ENCODE measurements at places on chromosomes 2 and 18.

- no peak for DNase-seq
Observed at GRCh38 chr2:230873661-230874401, 9.1 kb downstream of the ITM2C start.

DNA sequence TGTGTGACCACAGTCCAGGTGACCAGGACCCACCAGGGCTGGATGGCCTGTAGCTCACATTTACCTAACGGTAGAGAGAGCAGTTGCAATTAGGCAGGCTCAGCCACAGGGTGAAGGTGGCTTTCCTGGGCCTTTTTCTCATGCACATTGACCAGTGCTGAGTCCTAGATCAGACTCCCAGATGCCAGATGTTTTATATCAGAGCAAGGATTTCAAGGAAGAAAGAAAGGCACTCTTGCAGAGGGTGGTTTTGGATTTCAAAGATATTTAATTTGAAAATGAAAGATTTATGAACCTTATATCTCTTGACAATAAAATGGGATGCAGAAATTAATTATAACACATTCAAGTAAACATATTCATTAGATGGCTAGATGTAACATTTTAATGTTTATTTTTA lies 694.2 kb upstream of the GYPC start:
- no peak for DNase-seq

GRCh38 chr18:39057423-39058064 lies 1491.9 kb upstream of the CELF4 start:
- DNase-seq = no peak

- DNase-seq = no peak
Observed at GRCh38 chr2:208643145-208643544, 236.6 kb downstream of the PTH2R start.

DNA sequence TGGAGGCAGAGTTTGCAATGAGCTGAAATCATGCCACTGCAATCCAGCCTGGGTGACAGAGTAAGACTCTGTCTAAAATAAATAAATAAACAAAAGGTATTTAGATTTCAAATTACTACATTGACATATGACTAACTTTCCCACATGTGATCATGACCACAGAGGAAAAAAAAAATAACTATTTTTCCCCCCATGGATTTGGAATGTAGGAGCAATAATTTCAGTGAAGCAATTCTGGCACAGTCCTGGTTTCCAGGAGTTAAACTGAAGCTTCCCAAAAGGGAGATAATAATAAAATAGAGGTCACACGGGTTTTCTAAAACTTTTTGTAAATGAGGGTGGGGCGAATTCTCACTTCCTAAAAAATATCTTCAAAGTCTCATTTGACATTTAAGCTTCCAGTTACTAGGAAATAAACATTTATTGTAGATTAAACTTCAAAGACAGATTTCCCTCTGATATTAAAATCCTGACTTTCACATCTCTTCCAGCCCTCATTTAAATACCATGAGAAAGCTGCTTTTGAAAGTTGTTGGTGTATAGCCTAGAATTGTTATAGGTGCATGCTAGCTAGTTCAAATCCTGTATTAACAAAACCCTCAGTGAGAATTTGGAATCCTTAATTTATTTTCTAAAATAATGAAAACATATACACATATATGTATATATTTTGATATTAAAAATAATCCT lies 20.7 kb downstream of the SLC19A3 start:
- DNase-seq = no peak

DNA sequence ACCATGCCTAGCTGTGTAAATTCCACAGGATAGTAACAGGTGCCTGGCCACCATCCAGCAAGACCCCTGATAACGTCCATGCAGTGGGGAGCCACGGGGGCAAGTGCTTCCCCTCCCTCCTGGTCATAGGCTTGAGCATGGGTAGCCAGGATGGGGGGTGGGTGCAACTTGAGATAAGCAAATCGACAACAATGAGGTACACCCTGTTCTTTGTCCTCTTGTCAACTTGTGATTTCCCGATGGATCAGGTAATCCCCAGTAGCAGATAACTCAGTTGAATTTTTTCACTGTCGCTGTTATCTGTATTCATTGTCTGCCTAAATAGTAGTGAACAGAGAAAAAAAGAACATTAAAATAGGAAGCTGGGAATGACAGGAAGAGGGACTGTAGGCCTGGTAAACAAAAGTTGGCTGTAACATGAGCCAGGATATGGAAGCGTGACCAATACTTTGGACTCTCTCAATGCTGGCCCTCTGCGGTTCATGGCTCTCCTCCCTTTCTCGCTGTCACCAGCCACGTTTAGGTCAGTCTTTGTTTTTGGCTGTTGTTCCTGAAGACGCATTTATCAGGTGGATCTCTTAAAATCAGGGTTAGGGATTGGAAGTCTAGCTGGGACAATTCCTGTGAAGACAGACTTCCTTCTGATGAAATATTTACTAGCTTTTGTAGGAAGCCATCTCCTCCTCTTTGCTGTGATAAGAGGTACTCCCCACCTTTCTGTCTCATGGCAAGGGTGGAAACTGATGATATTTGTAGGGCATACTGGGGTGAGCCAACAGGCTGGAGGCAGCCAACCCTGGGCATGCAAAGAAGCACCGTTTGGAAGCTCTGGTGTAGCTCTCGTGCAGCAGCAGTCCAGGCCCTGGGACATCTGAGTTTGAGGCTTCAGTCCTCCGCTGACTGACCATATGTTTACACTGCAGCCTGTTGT lies 42.4 kb downstream of the TCF7L1 start:
- DNase-seq = peak; percentile 61

- no peak for DNase-seq
Observed at GRCh38 chr2:65316072-65316471, 88.4 kb downstream of the ACTR2 start.

DNA sequence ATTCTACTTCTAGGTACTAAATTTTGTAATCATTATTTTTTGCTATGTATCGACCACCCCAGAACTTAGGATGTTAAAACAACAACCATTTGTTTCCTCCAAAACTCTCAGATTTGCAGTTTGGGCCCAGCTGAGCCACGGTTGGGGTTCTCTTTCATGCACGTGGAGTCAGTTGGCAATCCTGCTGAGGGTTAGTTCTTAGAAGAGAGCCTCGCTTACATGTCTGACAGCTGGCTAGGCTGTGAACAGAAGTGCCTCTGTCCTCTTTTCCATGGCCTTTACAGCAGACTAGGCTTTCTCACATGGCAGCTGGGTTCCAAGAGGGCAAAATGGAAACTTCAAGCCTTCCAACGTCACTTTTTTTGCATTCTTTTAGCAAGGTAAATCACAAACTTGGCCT lies 9.3 kb upstream of the RGPD4 start:
- DNase-seq = no peak

DNA sequence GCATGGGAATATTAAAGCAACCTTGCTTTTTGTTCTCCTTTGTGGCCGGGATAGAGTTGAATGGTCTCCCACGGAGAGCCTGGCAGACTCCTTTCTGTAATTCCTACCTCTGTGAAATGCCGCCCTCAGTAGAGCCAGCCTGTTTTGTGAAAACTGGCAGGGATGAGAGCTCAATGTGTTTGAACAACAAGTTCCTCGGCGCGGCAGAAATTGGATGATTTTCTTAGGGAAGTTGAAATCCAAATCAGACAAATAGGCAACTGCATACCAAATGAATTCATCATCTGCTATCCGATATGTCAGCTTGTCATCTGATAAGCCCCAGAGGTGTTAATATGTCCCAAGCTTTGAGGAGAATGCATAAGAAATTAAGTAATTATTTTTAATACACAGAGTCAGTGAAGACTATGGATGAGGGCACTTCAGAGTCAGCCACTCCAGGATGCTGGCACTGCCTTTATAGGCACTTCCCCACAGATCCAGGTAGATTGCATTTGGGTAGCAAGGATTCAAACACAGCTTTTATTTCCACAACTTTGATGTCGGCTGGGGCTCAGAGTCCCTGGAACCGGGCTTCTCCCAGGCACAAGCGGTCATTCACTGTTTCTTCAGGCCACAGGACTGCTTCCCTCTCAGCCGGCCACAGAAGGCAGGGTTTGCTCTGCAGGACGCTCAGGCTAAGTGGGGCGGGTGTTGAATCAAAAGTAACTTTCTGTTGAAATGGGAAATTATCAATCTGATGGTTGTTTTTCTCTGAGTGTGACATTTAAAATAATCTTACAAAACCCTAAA lies 82.8 kb upstream of the REV1 start:
- peak; percentile 70 for DNase-seq

All from NCI-H1092 treated with DMSO at 0.1 percent for 48 hours (cell line).